Neural progenitor cell (in vitro differentiated cells): ENCODE measurements at places on chromosomes 3 and 15.
A peak's percentile ranks its signal among the peaks of the same experiment; 100 is the strongest.

DNA sequence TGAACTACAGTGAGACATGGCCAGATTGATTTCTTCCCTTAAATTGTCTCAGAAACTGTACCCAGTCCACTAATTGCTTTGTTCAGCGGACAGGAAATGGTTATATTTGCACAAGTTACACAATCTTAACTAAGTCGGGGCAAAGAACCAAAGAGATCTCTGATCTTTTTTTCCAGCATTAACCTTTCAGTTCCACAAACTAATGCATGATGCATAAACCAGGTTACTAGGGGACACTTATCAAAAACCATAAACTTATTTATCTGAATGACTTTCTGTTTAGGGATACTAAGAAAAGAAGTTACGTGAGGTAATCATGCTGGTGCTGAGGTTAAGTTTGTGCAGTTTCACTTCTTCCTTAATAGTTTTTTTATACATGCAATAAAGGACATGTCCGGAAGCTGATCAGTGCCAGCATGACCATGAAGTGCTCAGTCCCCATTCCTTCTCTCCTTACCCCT, 22.4 kb downstream of the FNDC3B start:
- DNase-seq = no peak

GRCh38 chr3:27749643-27750042, 27.5 kb upstream of the EOMES start:
- DNase-seq = no peak

- DNase-seq = peak; percentile 63
Observed at GRCh38 chr3:195441992-195442572, 738 bp downstream of the ACAP2 start.

- DNase-seq = no peak
Observed at GRCh38 chr3:151262871-151263525, 15.3 kb downstream of the P2RY14 start.

GRCh38 chr3:69012800-69013252, 658 bp downstream of the EOGT start:
- peak; percentile 52 for DNase-seq

GRCh38 chr3:197394464-197395321, 96.3 kb upstream of the DLG1 start:
- DNase-seq = no peak

- no peak for DNase-seq
Observed at GRCh38 chr3:81198756-81199155, 562.7 kb downstream of the GBE1 start.

GRCh38 chr3:42661593-42662022, 8.1 kb downstream of the ZBTB47 start:
- DNase-seq = no peak

DNA sequence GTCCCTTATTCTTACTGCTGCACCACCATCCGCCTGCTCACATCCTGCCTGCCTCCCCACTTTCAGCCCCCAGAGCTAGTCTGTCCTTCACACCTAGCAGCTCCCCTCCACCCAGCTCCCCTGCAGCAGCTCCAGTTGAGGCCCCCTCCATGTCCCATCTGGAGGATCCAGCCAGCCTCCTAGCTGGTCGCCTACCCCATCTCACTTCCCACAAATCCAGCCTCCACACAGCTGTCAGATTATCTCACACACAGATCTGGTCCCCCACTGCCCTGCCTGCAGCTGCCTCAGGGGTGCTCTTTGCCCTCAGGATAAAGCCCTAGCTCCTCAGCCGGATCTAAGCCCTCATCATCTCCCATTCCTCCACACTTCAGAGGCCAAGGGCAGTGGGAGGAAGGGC, 8.8 kb upstream of the SEMA7A start:
- no peak for DNase-seq

DNA sequence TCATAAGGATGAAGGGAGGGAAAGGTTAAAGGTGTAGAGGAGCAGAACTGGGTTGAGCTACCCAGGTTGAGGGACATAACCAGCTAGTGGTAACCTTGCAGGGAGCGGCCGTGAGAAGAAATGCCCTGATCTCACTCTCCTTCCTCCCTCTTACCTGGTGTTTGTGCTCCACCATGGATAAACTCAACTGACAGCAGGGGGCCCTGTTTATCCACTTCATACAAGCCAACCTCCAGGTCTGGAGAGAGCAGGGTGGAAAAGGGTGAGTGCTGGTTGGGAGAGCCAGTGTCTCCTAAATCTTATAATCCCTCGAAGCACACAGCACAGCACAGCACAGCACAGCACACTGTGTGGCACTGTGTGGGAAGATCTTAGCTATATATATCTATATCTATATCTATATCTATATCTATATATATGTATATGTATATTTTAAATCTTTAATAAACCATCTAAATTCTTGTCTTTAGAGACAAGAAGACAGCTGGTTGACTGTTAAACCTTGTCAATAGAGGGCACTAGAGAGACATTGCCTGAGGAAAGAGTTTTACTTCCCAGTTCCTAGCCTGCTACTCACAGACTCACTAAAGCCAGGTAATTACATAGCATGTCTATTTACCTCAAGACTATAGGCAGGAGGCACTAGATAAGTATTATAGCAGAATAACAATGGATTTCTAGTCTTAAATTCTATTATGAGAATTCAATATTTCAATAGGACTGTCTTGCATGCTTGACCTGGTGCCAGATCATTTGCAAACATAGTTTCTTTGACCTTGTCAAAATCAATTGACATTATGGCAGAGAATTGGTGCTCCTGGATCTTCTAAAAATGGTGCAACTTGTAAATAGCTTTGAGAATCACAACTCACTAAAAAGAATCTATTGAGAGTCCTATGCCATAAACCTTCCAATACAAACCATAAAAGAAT, 21.7 kb upstream of the FMN1 start:
- peak; percentile 51 for DNase-seq

DNA sequence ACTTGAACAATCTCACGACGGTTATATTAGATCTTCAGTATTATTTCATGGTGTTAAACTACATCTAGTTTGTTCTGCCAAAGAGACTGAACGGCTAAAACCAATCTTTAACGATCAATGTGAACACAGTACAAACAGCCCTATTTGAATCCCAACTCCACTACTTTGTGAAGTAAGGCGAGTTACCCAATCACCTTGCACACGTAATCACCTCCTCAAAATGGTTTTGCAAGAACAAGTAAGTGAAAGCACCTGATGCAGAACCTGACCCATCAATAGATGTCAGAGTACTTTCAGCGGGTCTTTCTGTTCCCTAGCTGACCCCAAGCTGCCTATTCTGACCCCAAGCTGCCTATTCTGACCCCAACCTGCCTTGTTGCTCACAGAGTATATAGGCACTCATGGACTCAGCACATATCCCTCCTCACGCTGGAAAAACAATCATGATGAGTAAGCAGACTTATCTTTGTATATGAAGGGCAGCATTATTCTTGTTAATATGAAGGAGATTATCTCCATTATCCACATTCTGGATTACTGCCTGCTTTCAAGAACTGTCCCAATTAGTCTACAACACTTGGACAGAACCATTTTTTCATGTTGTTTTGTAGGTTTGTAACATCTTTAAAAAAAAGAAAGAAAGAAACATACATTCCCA, 3.7 kb downstream of the KPNA1 start:
- peak; percentile 25 for DNase-seq

- DNase-seq = peak; percentile 80
Observed at GRCh38 chr15:69939513-69940440, 157.9 kb downstream of the TLE3 start.

DNA sequence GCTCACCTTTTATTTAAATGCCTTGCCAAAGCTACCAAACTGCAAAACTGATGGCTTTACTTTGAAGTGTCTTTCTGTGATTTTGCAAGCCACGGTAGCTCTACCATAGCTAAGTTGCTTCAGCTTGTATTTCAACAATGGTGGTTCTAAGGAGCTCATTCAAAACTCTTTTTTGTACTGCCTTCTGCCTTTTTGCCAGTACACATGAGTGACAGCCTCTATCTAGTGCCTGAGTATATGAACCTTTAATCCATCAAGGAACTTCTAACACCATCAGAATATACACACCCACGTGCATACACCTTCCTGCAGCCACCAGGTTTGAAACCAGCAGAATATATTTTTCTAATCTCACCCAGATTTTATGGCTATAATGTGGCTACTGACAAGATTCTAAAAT, 10.4 kb upstream of the NR2F2 start:
- DNase-seq = peak; percentile 25

DNA sequence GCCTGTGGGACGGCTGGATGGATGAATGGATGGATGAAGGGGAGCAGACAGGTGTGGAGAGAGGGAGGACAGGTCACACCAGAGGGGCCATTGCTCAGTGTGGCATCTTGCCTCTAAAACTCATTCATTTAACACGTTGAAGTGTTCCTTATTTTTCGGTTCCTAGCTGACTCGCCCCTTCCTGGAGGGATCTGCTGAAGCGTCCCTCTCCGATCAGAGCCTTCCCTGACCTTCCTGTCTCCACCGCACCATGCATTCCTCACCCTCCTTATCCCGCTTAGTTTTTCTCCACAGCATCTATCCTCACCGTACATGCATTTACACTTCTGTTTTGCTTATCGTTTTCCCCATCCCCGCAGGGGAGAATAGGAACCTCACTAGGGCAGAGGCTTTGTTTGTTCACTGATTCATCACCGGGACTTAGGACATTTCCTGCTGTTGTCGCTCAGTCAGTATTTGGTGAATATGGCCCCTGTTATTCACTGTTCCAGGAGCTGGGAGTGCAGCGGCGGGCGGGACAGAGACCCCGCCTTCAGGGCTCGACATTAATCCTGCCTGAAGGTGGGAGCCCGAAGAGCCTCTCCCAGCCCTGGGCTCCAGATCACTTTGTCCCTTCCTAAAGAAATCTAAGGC, 32.0 kb downstream of the FOXL2 start:
- DNase-seq = no peak

GRCh38 chr3:119018690-119019463, 15.8 kb downstream of the IGSF11 start:
- DNase-seq = no peak

DNA sequence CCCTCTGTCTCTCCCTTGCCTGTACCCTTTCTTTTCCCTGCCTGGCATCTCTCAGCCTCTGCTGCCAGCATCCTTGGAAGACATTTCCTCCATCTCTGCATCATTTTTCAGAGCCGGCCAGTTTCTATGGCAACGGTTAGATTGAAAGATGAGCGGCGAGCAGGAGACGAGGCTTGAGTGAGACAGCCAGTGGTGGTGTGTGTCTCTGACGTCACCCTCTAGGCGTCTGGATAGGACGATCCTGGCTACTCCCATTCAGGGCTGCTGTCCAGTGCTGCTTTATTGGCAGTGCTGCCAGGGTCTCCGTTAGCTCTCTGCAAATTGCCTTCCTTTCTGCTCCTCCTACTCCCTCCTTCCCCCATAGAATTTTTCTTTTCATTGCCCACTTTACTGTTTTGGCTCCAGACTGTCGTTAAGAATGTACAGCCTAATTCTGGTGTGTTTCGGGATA, 57.9 kb downstream of the TRAK1 start:
- peak; percentile 94 for DNase-seq

DNA sequence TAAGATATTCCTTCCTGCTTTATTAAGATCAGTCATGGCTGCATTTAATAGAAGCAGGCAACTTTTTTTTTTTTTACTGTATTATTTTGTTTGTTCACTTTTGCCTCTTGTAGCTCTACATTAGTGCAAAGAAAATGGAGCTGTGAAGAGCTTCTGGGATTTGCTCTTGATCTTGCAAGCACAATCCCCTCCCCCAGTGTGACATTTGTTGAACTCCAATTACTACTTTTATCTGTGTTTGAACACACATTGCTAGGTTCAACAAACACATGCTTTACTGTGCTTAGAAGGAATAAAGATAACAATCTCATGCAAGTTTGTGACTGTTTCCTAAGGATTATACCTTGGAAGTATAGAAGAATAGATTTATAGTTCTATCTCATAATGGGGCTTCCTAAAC, 648.8 kb downstream of the NLGN1 start:
- no peak for DNase-seq

GRCh38 chr3:140501061-140501769, 176.6 kb upstream of the TRIM42 start:
- no peak for DNase-seq

DNA sequence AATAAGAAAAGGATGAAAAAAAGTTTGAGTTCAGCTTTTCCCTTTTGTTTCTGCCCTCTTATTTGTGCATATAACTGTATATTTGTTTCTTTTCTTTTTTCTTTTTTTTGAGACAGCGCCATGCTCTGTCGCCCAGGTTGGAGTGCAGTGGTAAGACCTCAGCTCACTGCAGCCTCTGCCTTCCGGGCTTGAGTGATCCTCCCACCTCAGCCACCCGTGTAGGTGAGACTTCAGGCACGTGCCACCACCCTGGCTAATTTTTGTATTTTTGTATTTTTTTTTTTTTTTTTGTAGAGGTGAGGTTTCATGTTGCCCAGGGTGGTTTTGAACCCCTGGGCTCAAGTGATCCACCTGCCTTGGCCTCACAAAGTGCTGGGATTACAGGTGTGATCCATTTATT, 31.4 kb downstream of the RNF111 start:
- DNase-seq = no peak

GRCh38 chr3:23079976-23080375, 123.2 kb upstream of the UBE2E2 start:
- no peak for DNase-seq

DNA sequence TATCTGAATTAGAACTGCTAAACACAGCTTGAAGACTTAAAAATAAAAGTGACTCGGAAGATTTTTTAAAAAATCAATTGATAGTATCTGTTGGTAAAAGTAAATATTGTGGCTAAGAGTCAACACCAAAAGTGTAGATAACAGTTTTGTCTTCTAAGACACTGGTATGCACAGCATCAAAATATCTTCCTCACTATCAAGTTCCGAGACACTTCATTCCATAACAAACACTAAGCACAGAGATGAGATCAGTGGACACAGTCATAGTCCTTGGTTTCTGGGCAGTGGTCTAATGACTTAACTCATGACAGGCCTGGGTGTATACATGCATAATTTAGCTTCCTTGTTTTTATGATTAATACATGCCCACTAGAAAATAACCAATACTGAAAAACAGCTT, 63.2 kb downstream of the PXYLP1 start:
- no peak for DNase-seq

- no peak for DNase-seq
Observed at GRCh38 chr15:94125156-94125555, 106.2 kb upstream of the MCTP2 start.

- DNase-seq = no peak
Observed at GRCh38 chr3:45558431-45558830, 36.1 kb upstream of the LIMD1 start.

DNA sequence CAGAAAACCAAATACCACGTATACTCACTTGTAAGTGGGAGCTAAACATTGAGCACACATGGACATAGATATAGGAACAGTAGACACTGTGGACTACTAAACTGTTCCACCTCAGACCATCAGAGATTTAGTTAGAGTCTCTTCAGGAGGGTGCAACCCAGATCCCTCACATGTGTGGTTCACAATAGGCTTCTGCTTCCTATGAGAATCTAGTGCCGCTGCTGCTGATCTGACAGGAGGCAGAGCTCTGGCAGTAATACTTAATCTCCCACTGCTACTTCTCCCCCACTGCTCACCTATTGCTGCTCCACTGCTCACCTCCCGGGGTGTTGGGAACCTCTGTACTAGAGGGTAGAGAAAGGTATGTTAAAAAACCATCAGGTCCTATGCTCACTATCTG, 533.3 kb downstream of the NSUN3 start:
- DNase-seq = peak; percentile 5

- no peak for DNase-seq
Observed at GRCh38 chr3:186638259-186638658, 1.9 kb upstream of the FETUB start.
